Lower lobe of right lung (tissue), 2 donors: ENCODE measurements at places on chromosomes 2 and 18.

DNA sequence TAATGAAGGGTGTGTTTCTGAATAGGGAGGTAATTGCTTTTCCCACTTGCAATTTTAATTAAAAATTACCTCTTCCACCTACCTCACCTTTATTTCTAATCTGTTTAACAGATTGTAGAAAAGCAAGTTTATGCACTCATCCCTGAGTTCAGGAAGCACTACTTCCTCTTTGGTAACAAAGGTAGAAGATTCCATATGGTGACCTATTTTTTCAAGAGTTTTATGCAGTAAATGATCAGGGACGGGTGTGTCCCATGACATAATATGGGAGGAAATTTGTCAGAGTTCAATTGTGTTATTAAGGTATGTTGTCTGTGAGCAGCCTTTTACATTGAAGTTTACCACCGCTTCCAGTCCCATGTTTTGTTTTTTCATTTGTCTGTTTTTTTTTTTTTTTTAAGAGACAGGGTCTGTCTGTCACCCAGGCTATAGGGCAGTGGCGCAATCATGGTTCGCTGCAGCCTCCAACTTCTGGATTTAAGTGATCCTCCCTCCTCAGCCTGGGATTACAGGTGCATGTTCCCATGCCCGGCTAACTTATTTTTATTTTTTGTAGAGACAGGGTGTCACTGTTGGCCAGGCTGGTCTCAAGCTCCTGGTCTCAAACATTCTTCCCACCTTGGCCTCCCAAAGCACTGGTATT, 68.2 kb downstream of the ASAP2 start:
- no peak for DNase-seq

GRCh38 chr2:168571061-168571460, 115.0 kb downstream of the CERS6 start:
- no peak for DNase-seq

DNA sequence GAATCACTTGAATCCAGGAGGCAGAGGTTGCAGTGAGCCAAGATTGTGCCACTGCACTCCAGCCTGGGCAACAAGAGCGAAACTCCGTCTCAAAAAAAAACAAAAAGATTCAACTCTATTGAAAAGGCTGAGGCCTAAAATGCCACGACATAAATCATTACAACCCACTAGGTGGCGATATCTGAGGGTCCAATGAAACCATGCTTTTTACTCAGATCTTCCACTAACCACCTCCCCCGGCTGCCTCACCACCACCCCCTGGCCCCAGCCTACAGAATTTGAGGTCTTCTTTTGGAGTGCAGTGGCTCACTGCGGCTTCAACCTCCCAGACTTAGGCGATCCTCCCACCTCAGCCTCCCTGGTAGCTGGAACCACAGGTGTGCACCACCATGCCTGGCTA, 57.5 kb downstream of the AP1S3 start:
- DNase-seq, result no peak

DNA sequence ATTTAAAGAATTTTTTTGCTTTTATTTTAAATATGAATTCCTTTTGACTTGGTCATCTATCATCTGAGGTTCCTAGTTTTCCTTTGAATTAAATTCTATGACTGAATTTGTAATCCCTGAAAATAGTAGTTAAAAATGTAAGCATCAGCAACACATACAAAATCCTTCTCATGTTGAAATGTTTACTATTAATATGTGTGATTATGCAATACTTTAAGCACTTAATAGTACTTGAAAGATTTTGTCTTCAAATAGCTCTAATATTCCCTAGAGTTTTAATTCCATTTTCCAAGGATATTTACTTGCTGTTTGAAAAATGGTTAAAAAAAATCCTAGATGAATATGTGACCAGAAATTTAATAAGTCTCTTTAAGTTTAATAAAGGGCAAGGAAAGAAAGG, 26.6 kb upstream of the SPATS2L start:
- DNase-seq, result no peak

DNA sequence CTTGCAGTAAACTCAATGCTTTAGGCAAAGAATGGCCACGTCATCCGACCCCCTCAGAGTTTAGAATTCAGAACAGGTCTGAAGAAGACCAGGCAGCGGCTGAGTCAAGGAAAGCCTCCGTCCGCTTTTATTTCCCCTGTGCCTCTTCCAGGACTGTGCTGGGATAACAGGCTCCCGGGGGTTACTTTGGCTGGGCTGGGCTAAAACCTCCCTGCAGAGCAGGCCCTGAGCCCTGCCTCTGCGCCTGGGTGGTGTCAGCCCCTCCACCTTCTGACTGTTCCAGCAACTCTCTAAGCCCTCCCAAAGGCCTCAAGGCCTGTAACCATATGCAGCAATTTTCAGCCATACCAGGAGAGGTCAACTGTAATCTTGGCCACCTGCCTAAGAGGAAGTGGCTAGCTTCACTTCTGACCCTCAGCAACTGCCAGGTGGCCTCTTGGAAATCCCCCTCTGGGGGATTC, 166.5 kb downstream of the RPIA start:
- DNase-seq, result no peak

DNA sequence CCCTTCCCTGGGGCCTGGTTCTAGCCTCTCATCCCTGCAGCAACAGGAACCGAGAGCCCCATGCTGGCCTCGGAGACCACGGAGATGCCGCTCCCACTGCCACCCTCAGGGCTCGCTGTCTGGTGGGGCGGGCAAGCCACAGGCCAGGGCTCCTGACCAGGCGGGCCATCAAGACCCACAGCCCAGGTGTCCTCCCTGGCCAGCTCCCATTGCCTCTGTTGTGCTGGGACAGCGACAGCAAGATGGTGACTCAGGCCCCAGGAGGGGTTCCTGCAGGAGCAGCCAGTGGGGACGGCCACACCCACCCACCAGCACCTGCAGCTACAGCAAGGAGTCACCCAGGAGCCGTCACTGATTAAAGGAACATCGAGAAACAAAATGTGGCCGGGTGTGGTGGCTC, 7.4 kb downstream of the KLHL30 start:
- no peak for DNase-seq

DNA sequence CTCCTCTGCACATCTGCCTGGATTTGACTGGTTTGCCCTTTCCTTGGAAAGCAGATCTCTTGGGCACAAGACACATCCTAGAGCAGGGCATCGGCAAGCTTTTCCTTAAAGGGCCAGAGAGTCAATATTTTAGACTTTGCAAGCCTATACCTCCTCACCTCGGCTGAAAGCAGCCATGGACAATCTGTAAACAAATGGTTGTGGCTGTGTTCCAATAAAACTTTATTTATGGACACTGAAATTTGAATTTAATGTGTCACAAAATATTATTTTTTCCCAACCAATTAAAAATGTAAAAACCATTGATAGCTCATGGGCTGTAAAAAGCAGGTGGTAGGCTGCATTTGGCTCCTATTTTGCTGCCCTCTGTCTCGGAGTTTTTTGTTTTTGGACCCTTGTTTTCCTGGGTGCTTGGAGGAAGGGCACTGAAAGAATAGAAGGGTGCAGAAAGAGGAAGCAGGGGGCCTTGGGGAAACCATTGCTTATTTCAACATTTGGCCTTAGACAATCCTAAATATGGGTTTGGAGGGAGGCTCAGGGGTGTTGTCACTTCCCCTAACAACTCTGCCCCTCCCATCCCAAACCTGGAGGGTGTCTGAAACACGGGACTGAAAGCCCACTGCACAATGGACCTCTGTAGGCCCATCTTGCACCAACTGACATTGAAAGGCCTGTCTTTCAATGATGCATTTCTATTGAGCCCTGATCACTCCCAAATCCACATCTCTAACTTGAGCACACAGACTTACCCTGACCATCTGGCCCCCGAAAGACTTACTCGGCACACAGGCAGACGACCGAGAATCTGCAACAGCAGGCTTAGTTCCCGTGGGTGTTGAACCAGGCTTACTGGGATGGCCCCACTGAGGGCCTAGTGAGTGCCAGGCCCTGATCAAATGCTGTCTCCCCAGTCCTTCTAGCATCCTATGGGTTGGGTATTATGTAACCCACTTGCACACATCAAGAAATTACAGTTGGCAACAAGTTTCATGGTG, 7.1 kb upstream of the ZFP36L2 start:
- no peak for DNase-seq

GRCh38 chr2:12536976-12537375, 179.8 kb upstream of the TRIB2 start:
- no peak for DNase-seq

DNA sequence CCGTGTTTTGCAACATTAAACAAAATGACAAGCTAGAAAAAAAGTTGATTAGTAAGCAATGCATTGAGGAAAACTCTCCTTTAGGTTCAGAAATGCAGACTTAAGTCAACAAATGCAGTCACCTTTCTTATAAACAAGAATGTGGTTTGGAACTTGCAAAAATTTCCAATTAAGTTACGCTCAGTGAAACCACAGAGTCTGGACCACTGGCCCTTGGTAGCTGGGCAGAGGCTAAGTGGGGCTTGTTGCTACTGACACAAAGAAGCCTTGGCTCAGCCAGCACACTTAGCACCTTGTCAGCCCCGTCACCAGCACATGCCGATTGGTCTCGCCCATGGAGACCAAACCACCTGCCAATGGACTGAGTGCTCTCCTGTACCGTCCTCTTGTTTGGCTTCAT, 53.0 kb downstream of the SMIM21 start:
- no peak for DNase-seq

- no peak for DNase-seq
Measured at GRCh38 chr2:6337472-6337820, 528.3 kb downstream of the CMPK2 start.

- DNase-seq, result no peak
Measured at GRCh38 chr18:35050705-35051195, 9.5 kb downstream of the MAPRE2 start.

GRCh38 chr2:182521453-182522404, 94.9 kb upstream of the PDE1A start:
- no peak for DNase-seq

DNA sequence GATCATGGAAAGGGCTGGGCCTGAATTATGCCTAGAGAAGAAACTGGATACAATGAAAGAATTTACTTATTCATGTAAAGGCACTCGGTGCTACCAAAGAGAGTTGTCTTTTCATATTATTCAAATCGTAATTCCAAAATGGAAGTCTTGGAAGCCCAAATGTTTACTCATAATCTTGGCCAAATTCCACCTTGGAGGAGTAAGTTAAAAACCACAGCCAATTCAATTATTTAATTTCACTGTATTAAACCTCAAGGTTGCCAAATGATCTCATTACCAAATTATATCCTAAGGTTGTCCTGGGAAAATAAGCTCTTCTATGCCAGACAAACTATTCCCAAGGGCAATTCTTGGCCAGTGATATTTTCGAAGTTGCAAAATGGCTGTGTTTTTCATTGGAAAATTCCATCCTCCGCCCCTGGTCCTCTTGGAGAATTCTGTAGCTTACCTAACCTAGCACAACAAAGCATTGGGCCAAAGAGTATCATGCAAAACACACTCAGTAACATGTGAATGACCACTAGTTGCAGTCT, 11.1 kb upstream of the VPS4B start:
- DNase-seq, result no peak

- DNase-seq, result no peak
Measured at GRCh38 chr2:224646242-224646846, 61.2 kb upstream of the CUL3 start.

DNA sequence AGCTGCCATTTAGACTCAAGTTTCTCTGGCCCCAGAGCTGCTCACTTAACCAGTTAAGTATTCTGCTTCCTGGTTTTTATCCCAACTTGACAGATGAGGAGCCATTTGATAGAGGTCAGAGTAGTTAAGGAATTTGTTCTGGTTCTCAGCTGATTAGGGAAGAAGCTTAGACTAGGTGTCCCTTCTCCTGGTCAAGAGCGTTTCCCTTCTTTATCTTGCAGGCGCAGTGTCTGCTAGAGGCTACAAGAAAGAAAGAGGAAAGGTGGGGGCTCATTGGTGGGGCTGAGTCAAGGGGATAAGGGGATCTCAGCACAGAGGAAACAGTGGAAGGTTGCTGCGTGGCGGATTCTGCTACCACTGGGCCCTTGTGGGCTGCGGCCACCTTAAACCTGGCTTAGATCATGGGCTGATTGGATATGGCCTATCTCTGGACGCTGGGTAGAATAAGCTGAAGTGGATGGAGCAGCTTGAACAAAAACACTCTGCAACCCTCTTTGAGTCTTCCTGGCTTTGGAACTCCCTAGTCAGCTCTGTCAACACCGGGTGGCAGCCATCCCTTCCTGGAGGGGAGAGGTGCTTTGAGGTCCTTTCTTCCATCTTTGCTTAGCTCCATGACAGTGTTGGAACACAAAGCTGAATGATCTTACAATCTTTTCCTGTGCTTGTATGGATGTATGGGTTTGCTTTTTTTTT, 70.8 kb downstream of the QPCT start:
- no peak for DNase-seq
